ENCODE measurements at places on chromosomes 11 and 22. TPM values are rescaled to one million over a fixed set of nuclear protein-coding genes. Genes with fewer than 3 reads are reported as not detected.

- H3K4me1 ChIP-seq = no peaks in the 10 kb centered on the region
- no peak for DNase-seq
- no peaks in the 10 kb centered on the region for H3K27me3 ChIP-seq
Observed at GRCh38 chr11:126157326-126158030, 54.0 kb downstream of the RPUSD4 start.

Gene TPBGL
- total RNA-seq = not detected

Gene SMTNL1
- not detected for total RNA-seq

DNA sequence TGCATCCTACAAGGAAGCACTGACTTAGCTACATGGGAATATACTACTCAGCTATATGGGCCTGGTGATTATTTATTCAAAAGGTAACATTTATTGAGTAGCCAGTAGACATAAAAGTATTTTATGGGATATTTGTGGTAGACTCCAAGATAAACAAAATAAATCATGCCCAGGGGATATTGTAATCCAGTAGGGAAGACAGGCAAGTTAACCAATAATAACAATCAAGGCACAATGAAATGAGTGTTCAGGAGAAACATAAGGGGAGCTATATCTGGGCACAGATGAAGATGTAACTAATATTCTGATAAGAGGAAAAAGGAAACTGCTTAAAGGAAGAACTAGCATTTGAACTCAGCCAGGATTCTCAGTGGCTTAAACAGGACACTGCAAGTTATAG, 161.4 kb upstream of the MTNR1B start:
- no peaks in the 10 kb centered on the region for H3K27me3 ChIP-seq
- no peak overlapping the region for H3K4me3 ChIP-seq
- H3K36me3 ChIP-seq = no peaks in the 10 kb centered on the region
- H3K27ac ChIP-seq = no peak overlapping the region
- H3K4me1 ChIP-seq = no peaks in the 10 kb centered on the region

DNA sequence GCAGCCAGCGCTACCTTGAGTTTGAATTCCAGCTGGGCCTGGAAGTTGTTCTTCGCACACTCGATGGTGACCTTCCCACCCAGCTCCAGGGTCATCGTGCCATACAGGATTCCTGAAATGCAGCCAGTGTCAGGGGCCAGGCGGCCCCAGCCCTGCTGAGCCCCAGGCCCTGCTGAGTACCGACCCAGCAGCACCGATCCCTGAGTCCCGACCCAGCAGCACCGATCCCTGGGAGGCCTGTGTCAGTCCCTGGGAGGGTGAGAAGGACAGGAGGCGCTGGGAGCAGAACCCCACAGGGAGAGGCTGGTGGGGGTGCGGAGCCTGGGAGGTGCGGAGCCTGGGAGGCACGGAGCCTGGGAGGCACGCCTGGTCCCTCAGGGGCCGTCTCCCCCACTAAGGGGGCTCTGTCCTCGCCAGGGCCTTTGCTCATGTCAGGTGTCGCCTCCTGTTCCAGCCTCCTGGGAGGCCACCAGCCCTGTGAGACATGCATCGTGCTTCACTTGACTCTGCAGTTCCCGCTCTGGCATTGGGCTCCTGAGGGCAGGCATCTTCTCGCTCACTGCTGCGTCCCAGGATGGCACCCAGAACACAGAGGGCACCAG, 37.1 kb upstream of the CARS1 start:
- no peak overlapping the region for H3K4me3 ChIP-seq
- H3K27me3 ChIP-seq = no peaks in the 10 kb centered on the region
- peaks cover 23% of the 10 kb centered on the region for H3K36me3 ChIP-seq
- peaks cover 26% of the 10 kb centered on the region for H3K4me1 ChIP-seq

Data from upper lobe of left lung (tissue), 6 donors.